Fibroblast of skin of right quadriceps (primary cell): ENCODE measurements at places on chromosomes 3 and 15.

DNA sequence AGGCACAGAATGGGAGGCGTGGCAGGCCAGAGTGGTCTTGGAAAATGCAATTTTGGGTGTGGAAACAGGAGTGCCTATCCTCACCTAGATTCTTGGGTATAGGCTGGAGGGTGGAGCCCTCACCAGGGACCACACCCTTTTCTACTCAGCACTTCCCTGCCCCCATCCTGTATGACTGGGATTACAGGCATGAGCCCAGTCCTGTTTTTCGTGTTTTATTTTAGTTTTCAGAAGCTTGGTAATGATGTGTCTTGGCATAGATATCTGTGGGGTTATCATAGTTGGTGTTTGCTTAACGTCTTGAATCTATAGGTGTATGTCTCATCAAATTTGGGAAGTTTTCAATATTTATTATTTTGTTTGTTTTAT lies 248.7 kb upstream of the CBLB start:
- no peak for DNase-seq

GRCh38 chr15:63250312-63250965 lies 27.0 kb upstream of the APH1B start:
- peak; percentile 100 for DNase-seq

GRCh38 chr15:92981333-92981732 lies 81.2 kb downstream of the CHD2 start:
- no peak for DNase-seq

DNA sequence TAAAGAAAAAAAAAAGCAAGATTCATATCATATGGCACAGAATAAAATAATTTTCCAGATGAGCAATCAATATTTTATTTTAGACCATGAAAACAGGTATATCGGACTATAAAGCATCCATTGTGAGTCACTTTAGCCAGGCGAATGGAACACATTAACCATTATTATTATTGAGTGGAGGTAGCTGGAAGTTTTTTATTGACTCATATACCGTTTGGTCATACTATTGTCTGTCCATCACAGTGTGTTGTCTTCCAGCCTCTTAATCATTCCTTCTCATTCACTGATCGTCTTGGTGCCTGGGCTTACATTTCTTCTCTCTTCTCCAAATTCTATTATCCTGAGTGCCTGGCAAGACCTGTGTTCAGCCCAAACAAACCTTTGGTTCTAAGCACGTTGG lies 634.8 kb downstream of the MECOM start:
- DNase-seq, result no peak

GRCh38 chr3:98343647-98344507 lies 9.8 kb upstream of the OR5K4 start:
- peak; percentile 6 for DNase-seq

- DNase-seq, result peak; percentile 70
Measured at GRCh38 chr15:90001683-90002427, 731 bp downstream of the ZNF710 start.

- no peak for DNase-seq
Measured at GRCh38 chr3:103977417-103977816, 1389.3 kb upstream of the ALCAM start.

DNA sequence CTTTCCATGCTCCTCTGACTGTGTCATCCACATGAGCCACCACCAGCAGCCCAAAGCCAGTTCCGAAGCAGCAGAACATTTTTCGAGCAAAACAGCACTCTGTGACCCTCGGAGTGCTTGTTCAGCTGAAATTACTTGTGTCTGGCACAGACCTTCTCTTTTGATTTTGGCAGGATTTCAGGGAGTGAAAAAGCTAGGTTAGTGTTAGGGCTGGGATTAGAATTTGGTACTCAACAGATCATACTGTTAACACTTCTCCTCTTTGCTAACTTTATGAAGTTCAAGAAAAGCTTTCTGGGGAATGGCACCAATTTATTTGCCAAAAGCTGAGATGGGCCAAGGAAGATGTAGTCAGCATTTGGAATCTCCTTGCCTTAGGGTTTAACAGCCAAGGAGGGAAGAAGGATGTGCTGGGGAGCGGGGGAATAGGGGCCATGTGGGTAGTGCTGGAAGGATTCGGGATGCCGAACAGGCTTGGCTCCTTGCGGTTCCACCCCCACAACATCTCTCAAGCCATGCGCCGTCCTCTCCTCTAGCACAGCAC lies 55.1 kb upstream of the TRA2B start:
- peak; percentile 32 for DNase-seq

DNA sequence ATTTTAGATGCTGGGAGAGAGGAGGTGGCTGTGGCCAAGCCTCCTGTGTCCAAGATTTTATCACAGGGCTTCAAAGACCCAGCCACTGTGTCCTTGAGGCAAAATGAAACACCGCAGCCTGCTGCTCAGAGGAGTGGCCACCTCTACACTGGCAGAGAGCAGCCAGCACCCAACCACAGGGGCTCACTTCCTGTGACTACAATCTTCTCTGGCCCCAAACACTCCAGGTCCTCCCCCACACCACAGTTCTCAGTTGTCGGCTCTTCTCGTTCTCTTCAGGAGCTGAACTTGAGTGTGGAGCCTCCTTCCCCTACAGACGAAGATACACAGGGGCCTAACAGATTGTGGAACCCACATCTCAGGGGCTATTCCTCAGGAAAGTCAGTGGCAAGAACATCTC lies 45.6 kb downstream of the CDAN1 start:
- no peak for DNase-seq

DNA sequence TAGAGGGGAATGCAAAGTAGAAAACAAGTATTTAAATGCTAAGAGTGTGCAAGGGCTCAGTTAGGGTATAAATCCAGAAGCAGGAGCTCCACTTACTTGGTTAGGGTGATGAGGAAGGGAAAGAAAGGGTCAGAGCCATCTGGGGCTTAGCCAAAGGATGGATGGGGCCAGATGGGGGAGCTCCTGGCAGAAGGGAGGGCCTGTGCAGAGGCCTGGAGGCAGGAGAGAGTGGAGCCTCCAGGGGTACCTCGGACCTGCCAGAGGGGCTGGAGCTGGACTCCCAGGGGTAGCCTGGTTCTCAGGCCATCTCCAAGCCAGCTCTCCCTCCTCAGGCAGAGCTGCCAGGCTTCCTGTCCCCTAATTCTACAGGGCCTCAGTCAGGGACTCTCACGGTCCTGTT lies 506.3 kb downstream of the SHQ1 start:
- DNase-seq, result no peak

- peak; percentile 70 for DNase-seq
Measured at GRCh38 chr15:59437817-59438624, at the start of gene FAM81A. Gene FAM81A (plus strand): TSS chr15:59438186. CDS start chr15:59458627, 20,441 bp downstream.

GRCh38 chr3:99741588-99741987 lies 76.1 kb upstream of the CMSS1 start:
- no peak for DNase-seq

- DNase-seq, result no peak
Measured at GRCh38 chr3:39079530-39079929, 27.7 kb downstream of the WDR48 start.

DNA sequence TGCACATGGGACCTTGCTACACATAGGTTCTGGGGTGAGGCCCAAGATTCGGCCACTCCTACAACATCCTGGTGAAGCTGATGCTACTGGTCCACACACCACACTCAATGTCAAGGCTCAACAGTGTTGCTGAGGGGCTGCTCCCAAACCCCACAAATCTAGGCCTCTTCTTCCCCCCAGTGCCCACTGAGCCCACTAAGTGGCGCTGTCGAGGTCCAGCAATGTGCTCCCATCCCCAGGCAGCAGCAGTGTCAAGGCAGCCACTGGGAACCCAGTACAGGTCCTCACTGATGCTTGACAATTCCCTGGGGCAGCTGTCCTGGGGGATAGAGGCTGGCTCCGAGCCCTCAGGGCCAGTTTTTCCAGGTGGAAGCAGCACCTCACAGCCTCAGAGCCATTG lies 21.5 kb downstream of the SCN5A start:
- no peak for DNase-seq

DNA sequence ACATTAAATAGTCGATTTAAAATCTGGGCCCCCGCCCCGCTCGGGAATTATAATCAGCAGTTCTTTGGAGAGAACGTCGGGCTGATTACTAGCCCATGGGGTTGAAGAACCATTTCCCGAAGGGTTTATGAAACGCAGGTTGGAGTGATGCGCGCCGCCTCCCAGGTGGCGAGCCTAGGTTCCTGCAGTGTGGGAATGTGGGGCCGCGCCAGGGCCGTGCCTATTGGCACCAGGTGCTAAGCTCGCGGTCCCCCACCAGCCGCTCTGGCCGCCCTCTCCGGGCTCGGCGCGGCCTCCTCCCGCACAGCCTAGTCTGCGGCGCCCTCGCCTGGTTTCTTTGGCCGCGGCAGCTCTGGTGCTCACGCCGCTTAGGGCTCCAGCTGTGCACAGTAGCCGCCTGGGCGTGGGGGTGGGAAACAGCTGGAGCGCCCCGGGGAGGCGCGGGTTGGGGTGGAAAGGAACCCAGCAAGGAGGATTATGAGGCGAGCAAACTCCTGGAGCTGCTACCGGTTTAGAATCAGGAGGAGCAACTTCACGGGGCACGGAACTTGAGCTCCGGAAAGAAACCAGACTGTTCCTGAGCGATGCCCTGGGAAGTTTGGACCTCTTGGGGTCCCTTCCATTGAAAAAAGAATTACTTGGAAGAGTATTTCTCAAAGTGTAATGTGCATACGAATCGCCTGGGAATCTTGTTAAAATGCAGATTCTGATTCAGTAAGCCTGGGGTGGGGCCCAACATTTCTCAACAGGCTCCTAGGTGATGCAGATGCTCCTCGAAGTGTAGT lies 5.6 kb upstream of the MECOM start:
- DNase-seq, result peak; percentile 36

GRCh38 chr15:90618330-90619125 lies 88.8 kb downstream of the CRTC3 start:
- DNase-seq, result no peak
